Ovary (tissue), 10 donors: ENCODE measurements at places on chromosomes 7 and 10. TPM values are rescaled to one million over a fixed set of nuclear protein-coding genes. Genes with fewer than 3 reads are reported as not detected.

DNA sequence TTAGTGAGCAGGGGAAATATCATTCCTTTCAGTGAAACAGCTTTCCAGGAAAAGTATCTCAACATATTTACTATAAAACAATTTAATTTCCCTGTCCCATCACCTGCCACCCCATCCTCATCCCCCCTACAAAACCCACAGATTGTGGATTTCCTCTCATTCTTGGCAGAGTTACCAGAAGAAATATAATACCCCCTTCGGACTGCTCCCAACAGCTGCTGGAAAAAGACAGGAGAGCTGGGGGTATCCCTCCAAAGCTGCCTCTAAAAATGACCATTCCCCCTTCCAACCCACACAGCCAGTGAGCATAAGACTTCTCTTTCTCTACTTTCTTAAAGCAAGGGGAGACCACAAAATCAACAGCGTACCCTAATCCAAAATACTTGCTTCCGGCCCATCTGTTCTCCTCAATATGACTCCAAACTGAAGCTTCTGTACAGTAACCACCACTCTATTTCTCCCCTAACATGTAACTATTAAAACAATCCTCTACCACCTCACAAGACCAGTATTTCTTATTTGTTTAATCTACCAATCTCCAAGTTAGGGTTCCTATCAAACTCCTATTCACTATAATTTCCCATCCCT is 7.8 kb downstream of the FBXW4 start:
- no peak for DNase-seq

DNA sequence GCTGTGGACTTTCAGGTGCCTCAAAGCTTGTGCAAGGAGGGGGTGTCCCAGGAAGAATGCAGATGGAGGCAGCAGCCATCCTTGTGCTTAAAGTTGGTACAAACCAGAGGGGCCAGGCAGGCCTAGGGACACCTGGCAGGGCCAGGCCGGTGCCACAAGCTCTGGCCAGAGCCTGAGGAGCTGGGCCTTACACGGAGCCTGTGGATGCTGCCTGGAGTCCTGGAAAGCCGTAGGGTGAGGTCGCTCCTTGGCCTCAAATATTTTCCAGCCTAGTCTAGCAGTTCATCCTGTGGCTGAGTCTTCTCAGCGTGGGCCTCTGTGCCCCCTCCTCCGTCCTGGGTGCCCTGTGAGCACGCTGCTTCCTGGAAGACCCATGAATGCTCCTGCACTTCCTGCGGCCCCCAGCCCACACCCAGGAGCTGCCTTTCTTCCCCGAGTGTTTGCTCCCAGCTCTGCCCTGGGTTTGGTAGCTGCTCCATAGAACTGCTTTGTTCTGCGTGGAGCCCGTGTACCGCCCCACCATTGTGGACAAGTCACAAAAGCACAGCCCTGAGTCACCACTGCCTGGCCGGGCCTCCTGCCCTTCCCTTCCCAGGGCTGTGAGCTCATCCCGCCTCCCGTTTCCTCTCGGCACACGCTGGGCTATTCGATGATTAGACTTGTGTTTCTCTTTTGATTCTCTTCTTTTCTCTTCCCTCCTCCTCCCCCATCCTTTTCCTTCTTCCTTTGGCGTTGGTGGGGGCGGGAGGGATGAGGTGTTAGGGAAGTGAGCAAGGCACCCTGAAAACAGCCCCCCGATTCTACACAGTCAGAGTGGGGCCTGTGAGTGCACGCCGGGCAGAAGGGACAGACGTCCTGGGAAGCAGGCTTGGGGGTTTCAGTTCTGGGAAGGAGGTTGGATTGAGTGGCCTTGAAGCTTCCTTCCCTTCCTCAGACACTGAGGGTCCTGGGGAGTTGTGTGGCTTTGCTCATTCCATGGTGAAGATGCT is 73.2 kb upstream of the SHH start:
- DNase-seq = no peak

DNA sequence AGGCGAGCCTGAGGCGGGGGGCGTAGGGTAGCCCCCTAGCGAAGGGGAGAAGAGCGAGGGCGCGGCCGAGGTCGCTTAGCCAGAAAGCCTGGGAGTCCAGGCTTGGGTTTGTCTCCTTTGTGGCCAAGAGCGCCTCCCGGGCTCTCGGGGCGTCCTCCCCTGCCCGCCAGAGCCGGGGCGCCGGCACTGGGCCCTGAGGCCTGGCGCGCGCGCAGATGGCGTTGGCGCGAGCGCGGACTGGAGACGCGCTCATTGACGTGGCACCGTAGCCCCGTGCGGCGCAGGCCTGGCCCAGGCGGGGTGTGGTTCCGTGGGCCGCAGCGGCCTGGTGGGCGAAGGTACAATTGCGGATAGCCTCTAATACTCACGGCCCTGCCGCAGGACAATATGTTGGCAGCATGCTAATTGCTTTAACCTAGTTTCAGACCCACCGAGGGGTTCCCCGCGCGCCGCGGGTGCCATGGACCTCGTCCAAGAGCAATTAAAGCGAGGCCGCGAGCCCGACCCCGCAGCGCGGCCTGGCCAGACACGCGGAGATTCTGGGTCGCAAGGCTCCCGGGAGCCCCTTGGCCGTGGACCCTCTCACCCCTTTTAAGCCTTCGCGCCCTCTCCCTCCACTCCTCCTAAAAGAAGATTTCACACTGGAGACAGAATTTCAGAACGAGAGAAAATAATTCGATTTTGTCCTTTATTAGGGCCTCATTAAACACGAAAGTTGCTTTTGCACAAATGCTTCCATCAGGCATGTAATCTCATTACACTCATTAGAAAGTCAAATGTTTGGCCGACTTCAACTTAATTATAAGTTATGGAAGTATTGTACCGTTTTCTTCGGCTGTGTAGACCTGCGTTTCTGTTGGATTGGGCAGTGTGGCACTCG is 3.1 kb downstream of the PTF1A start:
- DNase-seq = no peak

DNA sequence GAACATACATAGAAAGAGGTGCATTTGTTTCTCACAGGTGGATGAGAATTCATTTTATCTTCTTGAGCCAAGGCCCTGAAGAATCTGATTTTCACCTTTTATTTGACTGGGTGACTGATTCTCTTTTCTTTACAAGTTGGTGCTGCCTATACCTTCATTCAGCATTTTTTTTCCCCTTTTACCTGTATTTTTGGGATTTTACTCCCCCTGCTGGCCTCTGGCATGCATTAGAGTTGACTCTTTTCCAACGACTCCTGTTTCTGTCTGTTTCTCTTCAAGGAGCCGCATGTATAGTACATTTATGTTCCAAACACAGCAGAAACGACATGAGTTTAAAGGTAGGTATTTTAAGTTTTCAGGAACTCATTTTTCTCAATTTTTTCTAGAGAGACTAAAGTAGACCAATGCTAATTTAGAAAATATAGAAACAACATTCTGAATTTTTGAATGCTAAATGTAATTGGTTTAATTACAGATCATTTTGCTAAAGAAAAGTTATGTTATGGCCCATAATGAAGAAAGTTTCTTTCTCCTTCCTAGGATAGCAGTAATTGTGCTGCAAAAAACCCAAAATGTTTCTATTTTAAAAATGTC is 149.8 kb upstream of the HDAC9 start:
- no peak for DNase-seq

DNA sequence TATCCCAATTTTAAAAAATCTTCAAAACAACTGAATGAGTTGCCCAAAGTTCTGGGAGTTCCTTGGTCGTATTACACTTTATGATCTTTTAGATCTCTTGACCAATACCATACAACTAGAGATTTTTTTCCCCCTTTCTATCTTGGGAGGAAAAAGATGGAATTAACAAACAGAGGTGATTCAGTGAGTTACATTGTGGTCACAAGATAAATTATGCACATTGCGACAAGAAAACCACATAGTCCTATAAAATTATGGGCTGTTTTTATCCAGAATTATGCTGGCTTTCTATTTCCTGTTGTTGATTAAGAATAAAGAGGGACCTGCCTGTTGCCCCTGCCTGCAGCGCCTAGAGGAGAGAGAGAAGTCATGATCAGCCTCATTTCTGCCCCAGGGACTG is 8.2 kb upstream of the SGPL1 start:
- no peak for DNase-seq

GRCh38 chr7:9945857-9946256 is 1027.8 kb upstream of the PHF14 start:
- DNase-seq = no peak

Gene PAOX
- 11.3 TPM for total RNA-seq

Gene DLX5
- 0.27 TPM for total RNA-seq
